ENCODE measurements at places on chromosomes 7 and 10.
A peak's percentile ranks its signal among the peaks of the same experiment; 100 is the strongest.

- no peak for DNase-seq
Measured at GRCh38 chr10:31358688-31359330, 39.8 kb downstream of the ZEB1 start.

- no peak for DNase-seq
Measured at GRCh38 chr7:47678641-47679380, 96.9 kb upstream of the TNS3 start.

- no peak for DNase-seq
Measured at GRCh38 chr7:125547505-125547904, 617.9 kb upstream of the POT1 start.

DNA sequence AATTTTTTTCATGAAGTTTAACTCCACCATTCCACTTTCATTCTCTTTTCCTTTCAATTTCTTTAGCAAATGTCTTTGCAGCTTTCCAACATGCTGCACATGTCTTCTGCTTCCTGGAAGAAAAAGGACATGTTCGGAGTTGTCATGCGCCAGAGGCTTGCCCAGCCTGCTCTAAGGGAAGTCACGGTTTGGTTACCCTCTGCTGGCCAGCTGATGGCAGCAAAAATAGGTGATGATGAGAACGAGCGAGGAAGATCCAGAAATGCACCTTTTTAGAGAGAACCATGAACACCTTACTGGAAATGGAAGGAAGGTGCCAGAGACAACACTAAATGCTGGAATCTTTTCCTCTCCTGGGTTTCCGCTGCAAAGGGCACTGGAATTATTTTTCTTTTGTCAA, 4.9 kb upstream of the ZSCAN21 start:
- no peak for DNase-seq

- no peak for DNase-seq
Measured at GRCh38 chr7:28815369-28815927, 142.7 kb downstream of the TRIL start.

DNA sequence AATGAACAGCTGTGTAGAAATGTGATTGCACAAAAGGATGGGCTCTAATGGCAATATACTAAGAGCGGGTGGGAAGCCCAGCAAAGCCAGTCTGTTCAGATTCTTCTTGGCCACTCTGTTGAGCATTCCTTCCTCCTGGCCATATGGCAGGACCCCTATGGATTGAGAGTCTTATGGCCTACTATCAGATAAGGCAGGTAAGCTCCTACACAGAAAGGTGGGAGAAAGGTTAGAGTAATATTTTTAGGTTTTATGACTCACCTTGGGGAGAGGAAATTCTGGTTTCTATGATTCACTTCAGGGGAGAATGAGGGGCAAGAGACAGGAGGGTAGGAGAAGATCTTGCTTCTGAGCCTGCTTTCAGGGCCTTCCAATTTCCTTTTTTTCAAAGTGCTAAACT, 15.1 kb upstream of the AKR1B10 start:
- DNase-seq, result no peak

DNA sequence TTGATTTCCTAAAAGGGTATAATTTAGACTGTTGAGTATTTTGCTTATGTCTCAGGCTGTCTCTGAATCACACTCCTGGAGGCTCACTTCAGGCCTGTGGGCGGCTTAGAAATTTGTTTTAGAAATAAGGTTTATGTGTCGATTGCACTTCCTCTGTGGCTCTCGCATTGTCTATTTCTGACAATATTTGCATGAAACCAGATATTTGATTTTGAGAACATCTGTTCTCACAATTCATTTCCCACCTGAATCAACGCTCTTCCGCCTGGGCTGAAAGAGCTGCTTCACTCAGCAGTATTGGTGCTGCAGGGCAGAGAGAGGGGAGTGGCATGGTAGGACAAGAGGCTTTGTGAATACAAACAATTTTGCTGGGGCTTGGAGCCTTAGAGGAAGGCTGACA, 262.0 kb downstream of the ADRA2A start:
- DNase-seq, result no peak

GRCh38 chr7:45443263-45443662, 130.9 kb upstream of the ADCY1 start:
- DNase-seq, result no peak

GRCh38 chr10:47133871-47134570, 166.0 kb upstream of the GDF10 start:
- no peak for DNase-seq

- no peak for DNase-seq
Measured at GRCh38 chr7:18505870-18506460, 10.4 kb downstream of the HDAC9 start.

GRCh38 chr10:15630353-15630752, 89.4 kb downstream of the ITGA8 start:
- no peak for DNase-seq

DNA sequence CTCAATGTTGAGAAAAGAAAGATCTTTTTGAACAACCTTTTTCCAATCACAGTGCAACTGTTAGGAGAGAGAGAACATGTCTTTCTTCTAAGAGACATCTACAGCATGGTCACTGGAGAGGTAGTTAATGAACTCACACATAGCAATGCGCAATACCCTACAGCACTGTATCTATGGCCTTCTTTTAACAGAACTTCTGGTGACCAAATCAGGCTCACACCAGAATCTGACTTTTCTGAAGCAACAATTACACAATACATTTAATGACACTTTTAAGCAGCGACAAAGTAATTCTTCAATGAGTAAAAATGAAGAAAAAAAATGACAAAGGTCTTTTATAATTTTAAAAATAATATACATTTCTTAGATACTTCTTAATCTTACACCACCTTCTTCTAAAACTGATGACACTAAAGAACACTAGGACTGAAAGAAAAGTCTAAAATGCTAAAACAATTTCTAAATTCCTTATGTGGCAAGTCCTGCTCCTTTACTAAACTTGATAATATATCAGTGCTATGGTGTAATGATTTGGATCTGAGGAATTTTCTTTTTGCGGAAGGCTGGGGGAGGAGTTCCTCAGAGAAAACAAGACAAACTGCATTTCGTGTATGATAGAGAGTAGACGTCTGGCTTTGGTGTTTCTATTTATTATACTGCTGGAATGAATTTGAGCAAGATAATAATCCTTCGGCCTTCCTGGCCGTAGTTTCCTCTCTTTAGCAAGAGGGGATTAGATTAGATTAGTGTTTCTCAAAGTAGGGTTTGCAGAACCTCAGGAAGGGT, 166.3 kb downstream of the ZNF438 start:
- DNase-seq, result no peak

DNA sequence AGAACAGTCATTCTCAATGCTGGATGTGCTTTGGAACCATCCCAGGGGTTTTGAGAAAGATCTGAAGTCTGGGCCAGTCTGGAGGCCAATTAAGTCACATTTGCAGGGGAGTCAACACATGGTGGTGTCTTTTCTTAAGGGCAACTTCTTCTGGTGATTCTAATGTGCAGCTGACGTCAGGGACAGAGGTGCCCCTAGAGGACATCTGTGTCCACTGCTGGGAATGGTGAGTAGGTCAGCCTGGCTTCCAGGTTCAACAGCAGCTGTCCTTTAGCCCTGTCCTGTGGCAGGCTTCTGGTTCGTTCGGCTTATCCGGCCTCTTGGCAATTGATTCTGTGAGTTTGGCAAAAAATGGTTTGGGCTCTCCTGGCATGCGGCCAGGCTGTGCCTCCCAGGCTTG, 269.7 kb upstream of the HABP2 start:
- DNase-seq, result no peak

- no peak for DNase-seq
Measured at GRCh38 chr10:127997271-127997670, 90.4 kb downstream of the PTPRE start.

- peak; percentile 100 for DNase-seq
Measured at GRCh38 chr10:74150990-74151878, at the start of gene ADK. TSS of gene ADK (plus strand) at chr10:74151221. CDS start at chr10:74151279, 58 bp downstream.

- DNase-seq, result no peak
Measured at GRCh38 chr7:45978010-45978681, 57.1 kb upstream of the IGFBP3 start.

- no peak for DNase-seq
Measured at GRCh38 chr10:59234816-59235429, 58.5 kb downstream of the PHYHIPL start.

DNA sequence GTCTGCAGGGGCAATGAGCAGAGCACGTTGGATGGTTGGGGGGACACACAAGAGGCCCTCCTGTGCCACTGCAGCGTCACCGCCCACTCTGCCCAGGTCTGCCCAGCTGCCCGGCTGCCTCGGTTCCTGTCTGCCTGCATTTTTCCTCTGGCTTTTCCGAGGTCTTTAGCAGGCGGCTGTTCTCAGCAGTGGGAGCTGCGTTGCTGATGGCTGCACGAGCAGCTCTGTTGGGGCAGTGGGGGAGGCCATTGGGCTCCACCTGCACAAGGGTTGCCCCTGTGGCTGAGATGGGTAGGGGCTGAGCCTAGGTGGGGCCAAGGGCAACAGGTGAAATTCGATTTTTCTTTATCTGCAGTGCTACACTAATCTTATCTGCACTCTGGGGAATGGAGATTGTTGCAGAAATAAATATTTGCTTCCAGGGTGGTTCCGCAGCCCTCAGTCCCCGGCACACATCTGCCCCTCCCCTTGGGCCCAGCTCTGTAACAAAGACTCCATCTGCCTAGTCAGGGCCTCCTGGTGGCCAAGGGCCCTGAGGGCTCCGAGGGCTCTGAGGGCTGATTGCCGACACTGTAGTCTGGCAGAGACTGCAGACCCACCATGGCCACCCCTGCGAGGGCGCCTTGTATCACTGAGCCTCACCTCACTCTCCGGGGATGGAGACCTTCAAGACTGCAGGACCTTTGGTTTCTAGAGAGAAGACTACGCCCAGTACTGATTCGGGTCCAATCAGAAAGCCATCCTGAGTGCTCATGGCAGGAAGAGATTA, 141.7 kb upstream of the SHH start:
- DNase-seq, result no peak

DNA sequence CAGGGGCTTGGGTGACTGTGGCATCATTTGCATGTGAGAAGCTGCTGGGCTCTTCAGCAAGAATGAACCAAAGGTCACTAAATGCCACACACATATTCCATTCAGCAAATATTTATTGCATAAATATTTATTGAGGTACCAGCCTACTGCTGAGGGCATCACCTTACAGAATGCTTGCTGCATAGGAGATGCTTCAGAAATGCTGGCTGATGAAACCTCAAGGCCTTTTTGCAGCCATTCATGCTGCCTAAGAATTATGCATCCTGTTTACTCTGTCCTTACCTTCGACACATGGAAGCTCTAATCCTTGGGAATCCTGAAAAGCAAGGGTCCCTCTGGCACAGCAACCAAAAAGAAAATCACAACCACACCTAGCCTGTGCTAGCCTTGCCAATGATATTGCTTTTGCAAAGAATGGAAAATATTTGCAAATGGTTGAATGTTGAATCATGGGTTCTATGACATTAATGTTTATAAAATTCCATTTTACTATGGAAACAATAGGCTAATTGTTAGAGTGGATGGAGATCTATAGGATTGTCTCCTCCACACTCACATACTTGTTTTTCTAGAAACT, 79.6 kb downstream of the PCGF5 start:
- DNase-seq, result no peak

- DNase-seq, result no peak
Measured at GRCh38 chr10:128526791-128527375, 400.7 kb upstream of the MKI67 start.

DNA sequence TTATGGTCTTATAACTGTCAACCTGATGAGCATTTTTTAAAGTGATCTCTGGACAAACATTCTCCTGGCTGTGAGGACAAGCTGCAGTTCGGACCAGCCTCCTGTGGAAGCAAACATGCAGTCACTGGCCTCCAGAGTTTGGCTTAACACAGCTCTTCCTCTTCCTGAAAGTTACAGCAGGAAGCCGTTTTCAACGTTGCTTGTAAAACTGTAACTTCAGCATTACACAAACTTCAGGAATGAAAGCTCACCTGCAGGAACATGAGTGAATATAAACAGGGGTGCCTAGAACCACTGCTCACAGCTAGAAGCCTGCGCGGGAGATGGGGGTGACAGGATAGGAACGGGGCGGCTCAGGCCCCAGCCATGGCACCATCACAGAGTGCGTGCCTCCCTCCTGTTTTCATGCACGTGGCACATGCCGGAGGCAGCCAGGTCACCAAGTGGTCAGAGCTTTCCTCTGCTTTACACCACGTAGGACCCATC, 292.9 kb upstream of the PITRM1 start:
- DNase-seq, result no peak

Measured in WERI-Rb-1 (cell line).